ENCODE measurements at places on chromosomes 6 and 20.

DNA sequence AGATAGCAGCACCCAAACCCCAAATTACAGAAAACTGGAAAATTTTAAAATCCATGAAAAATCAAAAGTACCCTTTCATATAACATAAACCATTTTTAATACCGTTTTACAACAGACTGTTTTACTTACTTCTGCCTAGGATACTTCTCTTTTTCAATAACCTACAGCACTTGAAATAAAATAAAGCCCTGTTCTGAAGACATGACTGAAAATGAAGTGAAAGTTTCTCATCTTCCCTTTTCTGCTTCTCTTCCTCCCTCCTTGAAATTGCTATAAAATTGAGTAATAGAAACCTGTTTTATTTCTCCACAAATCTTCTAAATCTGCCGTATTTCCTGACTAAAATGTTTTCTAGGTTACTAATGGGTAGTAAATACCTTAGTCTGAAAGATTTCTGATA, 20.3 kb downstream of the MMS22L start:
- DNase-seq = no peak

DNA sequence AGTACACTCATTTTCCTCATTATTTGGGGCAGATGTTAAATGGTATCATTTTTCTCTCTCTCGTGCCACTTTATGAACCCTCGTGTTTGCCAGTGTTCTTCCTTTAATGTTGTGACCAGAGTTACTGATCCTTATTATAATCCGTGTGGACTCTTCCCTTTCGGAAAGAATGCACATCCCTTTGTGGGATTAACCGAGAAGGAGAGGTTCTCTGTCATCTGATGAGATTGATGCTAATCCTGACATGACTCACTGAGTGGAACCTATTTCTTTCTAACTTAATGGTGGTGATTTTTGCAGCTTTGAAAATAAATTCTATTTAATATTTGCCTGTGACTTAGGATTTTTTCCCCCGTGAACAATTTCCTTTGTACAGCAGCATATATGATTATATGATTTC, 300.0 kb upstream of the MAN1A1 start:
- no peak for DNase-seq

- no peak for DNase-seq
Measured at GRCh38 chr6:20217891-20218290, 5.6 kb upstream of the MBOAT1 start.

DNA sequence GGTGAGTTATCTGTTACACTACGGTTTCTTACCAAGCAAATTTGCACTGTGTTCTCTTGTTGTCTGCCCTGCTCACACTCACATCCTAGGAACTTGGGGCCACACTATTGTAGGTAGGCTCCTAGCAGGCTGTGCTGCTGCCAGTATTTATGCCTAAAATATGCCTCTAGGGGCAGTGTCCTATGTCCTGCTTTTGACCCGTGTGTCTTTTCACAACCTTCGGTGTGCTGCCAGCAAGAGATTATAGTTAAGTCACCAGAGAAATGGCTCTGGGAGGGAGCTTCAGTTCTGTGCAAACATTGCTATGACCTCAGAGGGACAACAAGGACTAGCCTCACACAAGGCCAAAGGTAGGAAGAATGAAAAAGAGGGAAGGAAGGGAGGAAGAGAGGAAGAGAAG, 8.9 kb upstream of the TAAR5 start:
- no peak for DNase-seq

DNA sequence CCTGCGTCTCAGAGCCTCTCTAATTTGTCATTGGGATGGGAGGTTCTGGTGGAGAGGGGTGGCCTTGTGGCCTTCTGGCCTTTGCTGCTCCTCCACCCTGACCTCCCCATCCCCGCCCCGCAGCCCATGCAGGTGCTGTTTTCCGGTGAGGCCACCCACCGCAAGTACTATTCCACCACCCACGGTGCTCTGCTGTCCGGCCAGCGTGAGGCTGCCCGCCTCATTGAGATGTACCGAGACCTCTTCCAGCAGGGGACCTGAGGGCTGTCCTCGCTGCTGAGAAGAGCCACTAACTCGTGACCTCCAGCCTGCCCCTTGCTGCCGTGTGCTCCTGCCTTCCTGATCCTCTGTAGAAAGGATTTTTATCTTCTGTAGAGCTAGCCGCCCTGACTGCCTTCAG, 171.8 kb upstream of the RNF24 start:
- DNase-seq = no peak

- DNase-seq = no peak
Measured at GRCh38 chr6:75114195-75114594, 91.7 kb downstream of the COL12A1 start.
